ENCODE measurements at places on chromosomes 7 and 10. TPM values are rescaled to one million over a fixed set of nuclear protein-coding genes. Genes with fewer than 3 reads are reported as not detected.

Gene OR9A2
- polyA plus RNA-seq, result not detected

Gene CDK14
- 23.6 TPM for polyA plus RNA-seq

Gene PSMG3
- 24.6 TPM for polyA plus RNA-seq

Gene NANOS1
- polyA plus RNA-seq, result 1.1 TPM

Gene UPK3BL2
- polyA plus RNA-seq, result 1.9 TPM

DNA sequence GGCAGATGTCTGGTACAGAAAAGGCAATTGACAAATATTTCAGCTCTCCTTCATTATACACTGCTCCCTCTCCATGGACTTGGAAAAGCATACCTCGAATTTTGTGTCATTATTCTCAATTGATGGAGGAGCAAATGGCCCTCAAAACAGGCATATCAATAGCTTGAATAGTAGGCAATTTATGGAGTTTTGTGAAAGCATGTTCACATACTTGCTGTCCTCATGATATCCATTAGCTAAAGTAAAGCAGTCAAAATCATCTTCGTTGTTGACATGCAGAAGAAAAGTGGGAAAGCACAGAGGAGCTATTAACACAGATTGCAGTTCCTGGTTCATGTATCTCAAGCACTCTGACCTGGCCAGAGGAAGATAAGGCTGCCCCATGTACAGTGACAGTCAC lies 472.8 kb downstream of the CCSER2 start:
- H3K27me3 ChIP-seq, result no peaks in the 10 kb centered on the region
- H3K36me3 ChIP-seq, result no peaks in the 10 kb centered on the region

GRCh38 chr7:82158327-82158726 lies 285.2 kb downstream of the CACNA2D1 start:
- H3K27ac ChIP-seq, result no peak overlapping the region
- DNase-seq, result no peak
- no peaks in the 10 kb centered on the region for H3K36me3 ChIP-seq

- no peaks in the 10 kb centered on the region for H3K27me3 ChIP-seq
- peaks cover 5% of the 10 kb centered on the region for H3K4me1 ChIP-seq
- no peaks in the 10 kb centered on the region for H3K36me3 ChIP-seq
- no peak overlapping the region for H3K4me3 ChIP-seq
- no peak for DNase-seq
These were observed 244.7 kb downstream of the PTEN start for GRCh38 chr10:88108115-88108610.

- H3K4me1 ChIP-seq, result no peaks in the 10 kb centered on the region
- H3K4me3 ChIP-seq, result no peak overlapping the region
- H3K36me3 ChIP-seq, result no peaks in the 10 kb centered on the region
- no peaks in the 10 kb centered on the region for H3K27me3 ChIP-seq
- DNase-seq, result no peak
These were observed 68.0 kb upstream of the FAM20C start for GRCh38 chr7:124130-124949.

DNA sequence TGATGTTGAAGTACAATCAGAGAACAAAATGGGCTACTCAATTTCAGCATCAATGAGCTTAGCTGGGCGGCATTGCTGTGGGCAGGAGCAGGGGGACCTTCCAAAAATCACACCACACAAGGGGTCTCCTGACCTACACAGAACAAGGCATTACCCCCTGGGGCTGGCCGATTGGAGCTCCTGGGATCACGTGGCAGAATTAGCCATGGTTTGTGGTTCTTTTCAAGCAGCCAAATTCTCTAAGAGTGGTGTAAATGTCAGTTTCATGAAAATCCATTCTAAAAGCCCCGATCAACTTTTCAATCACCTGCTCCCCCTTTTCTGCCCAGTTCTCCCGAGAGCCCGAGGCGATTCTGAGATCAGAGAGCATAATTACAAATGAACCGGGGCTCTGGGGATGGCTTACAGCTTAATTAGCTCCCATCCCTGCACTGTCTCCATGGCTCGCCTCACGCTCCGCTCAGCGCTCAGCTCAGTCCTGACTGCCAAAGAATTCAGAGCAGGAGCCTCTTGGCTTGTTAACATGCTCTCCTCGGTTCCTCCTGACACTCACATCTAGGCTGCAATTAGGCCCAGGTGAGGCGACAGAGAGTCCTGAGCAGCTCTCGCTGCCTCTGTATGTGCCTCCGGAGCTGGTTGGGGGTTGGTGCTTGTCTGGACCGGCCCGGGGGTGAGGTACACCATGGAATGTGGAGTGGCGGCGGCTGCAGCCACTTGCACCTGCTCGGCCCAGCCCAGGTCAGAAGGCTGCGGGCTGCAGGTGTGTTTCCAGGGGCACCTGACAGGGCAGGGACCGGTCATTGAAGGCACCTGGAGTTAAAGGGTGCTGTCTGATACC lies 111.8 kb downstream of the WDR11 start:
- DNase-seq, result no peak
- no peaks in the 10 kb centered on the region for H3K4me1 ChIP-seq
- H3K27ac ChIP-seq, result no peak overlapping the region
- H3K27me3 ChIP-seq, result no peaks in the 10 kb centered on the region

DNA sequence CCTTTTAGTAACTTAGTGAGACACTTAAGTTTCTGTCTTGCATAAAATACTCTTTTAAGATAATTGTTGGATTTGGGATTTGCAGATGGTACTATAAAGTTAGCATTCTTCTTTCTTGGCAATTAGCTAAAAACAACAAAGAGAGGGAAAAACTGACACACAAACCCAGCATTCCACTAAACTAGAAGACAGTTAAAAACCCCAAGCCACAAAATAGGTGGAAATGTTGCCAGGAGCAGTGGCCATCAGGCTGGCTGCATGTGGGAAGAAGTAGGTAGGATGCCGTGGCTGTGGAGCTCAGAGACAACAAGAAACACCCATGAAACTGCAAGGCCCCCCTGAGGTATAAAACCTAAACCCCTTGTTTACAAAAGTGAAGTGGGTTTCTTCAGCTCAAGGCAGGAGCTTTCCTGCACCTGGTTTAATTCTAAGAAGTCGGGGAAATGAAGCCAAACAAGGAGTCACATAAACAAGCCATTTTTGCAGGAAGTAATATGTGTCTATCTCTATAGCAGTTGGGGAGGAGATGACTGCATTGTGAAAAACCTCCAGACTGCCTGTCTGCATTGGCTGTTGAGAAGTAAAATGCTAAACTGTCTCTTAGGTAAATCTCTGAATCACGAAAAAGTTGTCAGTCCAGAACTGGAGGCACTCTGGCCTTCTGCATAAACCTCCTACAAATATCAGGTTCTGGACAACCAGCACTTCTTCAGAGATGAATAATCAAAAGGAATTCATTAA lies 9.5 kb downstream of the RAB18 start:
- H3K4me1 ChIP-seq, result no peaks in the 10 kb centered on the region
- DNase-seq, result peak; percentile 82
- H3K4me3 ChIP-seq, result no peak overlapping the region

GRCh38 chr7:84829719-84830118 lies 357.1 kb downstream of the SEMA3D start:
- DNase-seq, result no peak
- H3K27me3 ChIP-seq, result no peaks in the 10 kb centered on the region
- no peak overlapping the region for H3K4me3 ChIP-seq
- no peaks in the 10 kb centered on the region for H3K36me3 ChIP-seq
- H3K27ac ChIP-seq, result no peak overlapping the region

- peak overlapping the region; percentile 18 for H3K4me3 ChIP-seq
- H3K4me1 ChIP-seq, result peaks cover 25% of the 10 kb centered on the region
- H3K36me3 ChIP-seq, result no peaks in the 10 kb centered on the region
- no peaks in the 10 kb centered on the region for H3K27me3 ChIP-seq
- peak overlapping the region; percentile 93 for H3K27ac ChIP-seq
- peak; percentile 97 for DNase-seq
These were observed 1.0 kb upstream of the AVPI1 start for GRCh38 chr10:97687785-97688781.

DNA sequence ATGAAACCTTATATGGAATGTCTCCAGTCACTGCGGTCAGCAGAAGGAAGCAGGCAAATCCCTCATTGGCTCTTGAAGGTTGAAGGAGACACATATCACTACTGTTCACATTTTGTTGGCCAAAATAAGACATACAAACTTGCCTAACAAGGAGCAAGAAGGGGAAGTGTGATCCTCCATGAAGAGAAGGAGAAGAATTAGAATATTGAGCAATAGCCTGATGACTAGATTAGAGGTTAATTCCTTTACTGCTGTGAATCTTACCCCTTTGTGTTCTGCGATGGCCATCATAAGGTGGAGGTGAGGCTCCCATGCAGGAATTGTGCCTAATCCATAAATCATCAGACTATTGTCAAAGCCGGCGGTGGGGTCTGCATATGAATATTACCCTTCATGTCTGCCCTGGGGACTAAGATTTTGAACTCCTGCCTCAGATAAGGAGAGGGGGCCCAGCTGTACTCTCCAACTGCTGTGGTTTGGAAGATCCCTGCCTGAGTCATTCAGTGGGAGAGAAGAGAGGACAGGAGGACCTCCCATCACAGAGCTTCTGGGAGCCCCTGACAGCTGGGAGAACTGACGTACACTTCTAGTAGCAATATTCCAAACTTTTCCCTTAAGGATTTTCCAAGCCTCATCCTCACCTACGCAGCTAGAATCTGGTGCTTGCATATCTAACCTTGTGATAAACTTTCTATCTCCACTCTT lies 398.5 kb downstream of the REEP3 start:
- no peaks in the 10 kb centered on the region for H3K36me3 ChIP-seq
- DNase-seq, result no peak
- no peaks in the 10 kb centered on the region for H3K4me1 ChIP-seq
- H3K27me3 ChIP-seq, result no peaks in the 10 kb centered on the region
- no peak overlapping the region for H3K27ac ChIP-seq

DNA sequence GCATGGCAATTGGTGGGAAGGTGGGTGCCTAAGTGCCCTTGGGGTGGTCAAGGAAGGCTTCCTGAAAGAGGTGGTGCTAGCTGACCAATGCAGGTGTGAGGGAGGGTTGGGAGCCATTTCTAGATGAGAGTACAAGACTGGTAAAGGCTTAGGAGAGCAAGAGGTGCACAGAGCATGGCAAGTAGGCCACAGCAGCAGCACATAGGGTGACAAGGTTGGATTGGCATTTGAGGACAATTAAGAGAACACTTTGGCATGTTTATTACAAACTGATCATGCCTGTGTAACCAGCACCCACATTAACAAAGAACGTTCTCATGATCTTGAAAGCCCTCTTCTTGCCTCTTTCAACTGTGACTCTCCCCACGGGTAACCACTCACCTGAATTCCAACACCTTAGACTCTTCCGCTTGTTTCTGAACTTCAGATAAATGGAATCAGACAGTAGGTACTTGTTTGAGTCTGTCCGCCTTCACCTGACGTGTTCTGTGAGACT lies 107.6 kb downstream of the MYL10 start:
- H3K4me3 ChIP-seq, result no peak overlapping the region
- H3K27ac ChIP-seq, result no peak overlapping the region
- no peaks in the 10 kb centered on the region for H3K36me3 ChIP-seq
- H3K27me3 ChIP-seq, result peaks cover 2% of the 10 kb centered on the region
- H3K4me1 ChIP-seq, result peaks cover 16% of the 10 kb centered on the region
- DNase-seq, result no peak

DNA sequence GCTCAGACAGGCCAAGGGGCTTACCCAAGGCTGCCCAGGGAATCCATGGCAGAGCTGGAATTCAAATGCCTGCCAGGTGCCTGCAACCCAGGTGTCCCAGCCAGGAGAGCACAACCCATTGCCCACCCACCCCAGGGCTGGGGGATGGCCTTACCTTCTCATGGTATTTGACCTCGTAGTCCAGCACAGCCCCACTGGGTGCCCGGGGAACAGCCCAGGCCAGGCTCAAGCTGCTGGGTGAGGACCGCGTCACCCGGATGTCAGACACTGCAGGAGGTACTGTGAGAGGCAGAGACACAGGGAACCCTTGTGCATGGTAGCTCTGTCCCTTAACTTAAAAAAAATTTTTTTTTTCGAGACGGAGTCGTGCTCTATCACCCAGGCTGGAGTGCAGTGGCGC lies 9.0 kb downstream of the EPHB4 start:
- no peaks in the 10 kb centered on the region for H3K4me1 ChIP-seq
- no peak overlapping the region for H3K27ac ChIP-seq
- H3K4me3 ChIP-seq, result no peak overlapping the region

All from fibroblast of lung (primary cell).